ENCODE measurements at places on chromosomes 11 and 22. TPM values are rescaled to one million over a fixed set of nuclear protein-coding genes. Genes with fewer than 3 reads are reported as not detected.

IGLL1 gene
- not detected for total RNA-seq

MUC2 gene
- 0.08 TPM for total RNA-seq

GRCh38 chr11:3161309-3161708 is 3.8 kb downstream of the OSBPL5 start:
- H3K27ac ChIP-seq, result no peak overlapping the region
- H3K36me3 ChIP-seq, result no peaks in the 10 kb centered on the region
- H3K4me1 ChIP-seq, result peaks cover 43% of the 10 kb centered on the region
- DNase-seq, result no peak
- H3K27me3 ChIP-seq, result no peaks in the 10 kb centered on the region

MMP27 gene
- total RNA-seq, result not detected

GRCh38 chr11:64226507-64227051 is 505 bp downstream of the NUDT22 start:
- peaks cover 2% of the 10 kb centered on the region for H3K36me3 ChIP-seq
- DNase-seq, result no peak
- H3K27me3 ChIP-seq, result no peaks in the 10 kb centered on the region

GRCh38 chr22:37218771-37219411 is 6.6 kb upstream of the SSTR3 start:
- H3K27ac ChIP-seq, result no peak overlapping the region
- no peak for DNase-seq
- H3K36me3 ChIP-seq, result no peaks in the 10 kb centered on the region
- no peak overlapping the region for H3K4me3 ChIP-seq
- H3K27me3 ChIP-seq, result no peaks in the 10 kb centered on the region
- H3K4me1 ChIP-seq, result no peaks in the 10 kb centered on the region

DNA sequence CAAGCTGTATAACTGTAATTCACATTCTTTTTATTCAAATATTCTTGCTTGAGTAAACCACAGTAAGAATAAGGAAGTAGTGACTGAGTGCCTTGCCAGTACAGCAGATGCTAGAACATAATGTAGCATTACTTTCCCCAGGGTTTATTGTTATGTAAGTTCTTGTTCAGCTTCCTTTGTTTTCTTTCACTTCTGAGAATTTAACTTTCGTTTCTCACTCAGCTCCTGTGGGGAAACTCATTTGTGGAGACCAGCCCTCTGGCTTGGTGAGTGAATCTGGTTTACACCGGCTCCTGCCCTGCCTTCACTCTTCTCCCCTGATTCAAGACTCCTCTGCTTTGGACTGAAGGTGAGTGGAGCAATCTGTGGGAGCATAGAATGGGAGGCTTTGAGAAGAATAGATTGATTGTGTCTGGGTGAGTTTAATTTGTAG is at the start of gene TRIM22:
TRIM22 (plus strand) TSS at position 240 of the 433 bp plus-strand sequence. CDS start 6,443 bp downstream, outside the sequence.
- no peak within 1 kb of the TSS for H3K4me3 ChIP-seq
- no peaks in the 10 kb centered on the region for H3K36me3 ChIP-seq
- no peak within 1 kb of the TSS for H3K27ac ChIP-seq
- no peaks in the 10 kb centered on the region for H3K27me3 ChIP-seq
- DNase-seq, result no peak

GRCh38 chr22:27919942-27920755 is 1.1 kb upstream of the PITPNB start:
- H3K27me3 ChIP-seq, result no peaks in the 10 kb centered on the region
- no peak for DNase-seq
- peak overlapping the region; percentile 88 for H3K27ac ChIP-seq
- peaks cover 25% of the 10 kb centered on the region for H3K4me1 ChIP-seq
- H3K4me3 ChIP-seq, result peak overlapping the region; percentile 93
- H3K36me3 ChIP-seq, result peaks cover 6% of the 10 kb centered on the region

- DNase-seq, result no peak
- peaks cover 2% of the 10 kb centered on the region for H3K4me1 ChIP-seq
- H3K27me3 ChIP-seq, result no peaks in the 10 kb centered on the region
- H3K4me3 ChIP-seq, result no peak overlapping the region
Measured at GRCh38 chr11:64379817-64380709, 21.1 kb downstream of the RPS6KA4 start.

SHISA8 gene
- total RNA-seq, result 0.62 TPM

GRCh38 chr11:10597877-10598351 is 29.4 kb upstream of the LYVE1 start:
- no peak for DNase-seq
- no peak overlapping the region for H3K27ac ChIP-seq
- peaks cover 10% of the 10 kb centered on the region for H3K27me3 ChIP-seq
- H3K4me1 ChIP-seq, result no peaks in the 10 kb centered on the region
- no peaks in the 10 kb centered on the region for H3K36me3 ChIP-seq

GRCh38 chr22:38724926-38725571 is 19.3 kb downstream of the GTPBP1 start:
- no peak overlapping the region for H3K4me3 ChIP-seq
- peaks cover 7% of the 10 kb centered on the region for H3K36me3 ChIP-seq
- DNase-seq, result no peak
- no peak overlapping the region for H3K27ac ChIP-seq

SERHL2 gene
- 1.6 TPM for total RNA-seq

GRCh38 chr11:19345848-19346681 is 105.3 kb upstream of the E2F8 start:
- no peaks in the 10 kb centered on the region for H3K36me3 ChIP-seq
- H3K27me3 ChIP-seq, result peaks cover 60% of the 10 kb centered on the region
- no peaks in the 10 kb centered on the region for H3K4me1 ChIP-seq
- no peak overlapping the region for H3K4me3 ChIP-seq
- no peak overlapping the region for H3K27ac ChIP-seq
- DNase-seq, result no peak

DNA sequence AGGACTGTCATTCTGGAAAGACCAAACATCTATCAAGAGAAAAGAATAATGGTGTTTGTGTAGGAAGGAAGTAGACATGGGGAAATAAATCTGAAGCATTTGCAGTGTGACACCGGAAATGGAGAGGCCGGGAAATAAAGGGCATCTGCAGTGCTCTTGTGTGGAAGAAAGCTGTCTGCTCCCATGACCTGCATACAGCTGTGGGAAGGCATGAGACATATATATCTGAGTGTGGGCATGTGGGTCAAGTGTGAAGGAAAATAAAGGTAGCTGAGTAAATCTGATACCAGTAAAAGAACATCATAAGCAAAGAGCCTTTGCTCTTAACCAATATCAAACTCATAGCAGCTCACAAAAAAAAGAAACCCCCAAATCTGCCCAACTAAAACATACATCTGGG is 72.1 kb upstream of the OR5AK2 start:
- H3K27ac ChIP-seq, result no peak overlapping the region
- DNase-seq, result no peak
- H3K4me3 ChIP-seq, result no peak overlapping the region
- no peaks in the 10 kb centered on the region for H3K27me3 ChIP-seq
- no peaks in the 10 kb centered on the region for H3K4me1 ChIP-seq
- H3K36me3 ChIP-seq, result no peaks in the 10 kb centered on the region

NNMT gene
- 1.7 TPM for total RNA-seq

ABCG4 gene
- 0.39 TPM for total RNA-seq

GRCh38 chr22:42855211-42855610 is 1.9 kb downstream of the ARFGAP3 start:
- no peak overlapping the region for H3K4me3 ChIP-seq
- peaks cover 6% of the 10 kb centered on the region for H3K4me1 ChIP-seq
- no peaks in the 10 kb centered on the region for H3K27me3 ChIP-seq
- no peak for DNase-seq
- no peaks in the 10 kb centered on the region for H3K36me3 ChIP-seq

DNAJB7 gene
- not detected for total RNA-seq

DNA sequence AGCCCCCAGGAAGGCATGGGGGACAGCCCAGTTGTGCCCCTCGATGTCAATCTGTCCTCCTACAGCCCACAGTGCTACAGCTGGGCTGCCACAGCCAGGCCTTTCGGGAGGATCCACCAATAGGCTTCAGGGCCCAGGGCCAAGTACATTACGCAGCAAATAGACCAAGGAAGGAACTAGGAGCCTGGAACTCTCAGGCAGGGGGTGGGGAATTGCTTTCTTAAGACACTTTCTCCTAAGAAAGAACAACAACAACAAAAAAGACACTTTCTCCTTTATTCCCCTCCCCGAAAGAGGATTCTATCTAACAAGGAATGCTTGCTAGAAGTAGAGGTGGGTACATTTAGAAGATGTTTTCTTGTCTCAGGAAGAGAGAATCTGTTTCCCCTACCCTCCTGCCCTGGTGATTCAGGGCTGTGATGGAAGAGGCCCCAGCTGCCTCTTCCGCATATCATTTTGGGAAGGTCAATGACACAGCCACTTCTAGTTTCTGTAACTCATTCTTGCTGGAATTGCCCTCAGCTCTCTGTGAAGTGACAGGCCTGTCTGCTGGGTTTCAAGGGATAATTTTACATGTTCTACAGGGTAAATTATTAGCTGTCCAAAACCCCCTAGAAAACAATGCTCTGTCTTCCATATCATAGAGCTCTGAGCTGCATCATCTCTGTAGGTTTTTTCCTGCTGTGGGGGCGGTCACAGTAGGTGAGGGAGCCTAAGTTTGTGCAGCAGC is 6.0 kb upstream of the MALAT1 start:
- peaks cover 89% of the 10 kb centered on the region for H3K4me1 ChIP-seq
- no peak for DNase-seq
- no peaks in the 10 kb centered on the region for H3K36me3 ChIP-seq
- H3K27ac ChIP-seq, result peak overlapping the region; percentile 100

GRCh38 chr11:70381872-70382861 is 16.2 kb upstream of the CTTN start:
- H3K36me3 ChIP-seq, result peaks cover 32% of the 10 kb centered on the region
- H3K4me3 ChIP-seq, result no peak overlapping the region
- H3K27ac ChIP-seq, result 0 out of 2 replicates have a peak overlapping the region, but pooled peaks have one; percentile 12
- no peaks in the 10 kb centered on the region for H3K4me1 ChIP-seq
- no peak for DNase-seq

NCAM1 gene
- total RNA-seq, result 0.18 TPM

DNA sequence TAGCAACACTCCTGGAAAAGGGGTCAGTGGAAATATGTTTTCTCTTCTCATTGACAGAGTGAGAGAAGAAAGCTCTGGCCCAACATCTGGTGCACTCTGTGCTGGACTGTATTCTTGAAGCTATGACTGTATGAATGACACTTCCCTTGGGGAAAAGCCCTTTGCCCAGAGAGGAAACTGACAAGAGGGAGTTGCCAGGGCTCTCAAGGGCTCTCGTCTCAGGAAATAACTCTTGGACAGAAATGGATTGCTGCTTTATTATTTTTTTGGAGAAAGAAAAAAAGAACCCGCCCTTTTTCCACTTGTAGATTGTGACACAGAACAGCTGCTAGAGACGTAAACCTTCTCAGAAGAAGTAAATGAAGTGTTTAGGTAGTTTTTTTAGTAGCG is 11.4 kb downstream of the ETS1 start:
- no peaks in the 10 kb centered on the region for H3K36me3 ChIP-seq
- no peak for DNase-seq
- no peaks in the 10 kb centered on the region for H3K4me1 ChIP-seq
- H3K27ac ChIP-seq, result no peak overlapping the region

DNA sequence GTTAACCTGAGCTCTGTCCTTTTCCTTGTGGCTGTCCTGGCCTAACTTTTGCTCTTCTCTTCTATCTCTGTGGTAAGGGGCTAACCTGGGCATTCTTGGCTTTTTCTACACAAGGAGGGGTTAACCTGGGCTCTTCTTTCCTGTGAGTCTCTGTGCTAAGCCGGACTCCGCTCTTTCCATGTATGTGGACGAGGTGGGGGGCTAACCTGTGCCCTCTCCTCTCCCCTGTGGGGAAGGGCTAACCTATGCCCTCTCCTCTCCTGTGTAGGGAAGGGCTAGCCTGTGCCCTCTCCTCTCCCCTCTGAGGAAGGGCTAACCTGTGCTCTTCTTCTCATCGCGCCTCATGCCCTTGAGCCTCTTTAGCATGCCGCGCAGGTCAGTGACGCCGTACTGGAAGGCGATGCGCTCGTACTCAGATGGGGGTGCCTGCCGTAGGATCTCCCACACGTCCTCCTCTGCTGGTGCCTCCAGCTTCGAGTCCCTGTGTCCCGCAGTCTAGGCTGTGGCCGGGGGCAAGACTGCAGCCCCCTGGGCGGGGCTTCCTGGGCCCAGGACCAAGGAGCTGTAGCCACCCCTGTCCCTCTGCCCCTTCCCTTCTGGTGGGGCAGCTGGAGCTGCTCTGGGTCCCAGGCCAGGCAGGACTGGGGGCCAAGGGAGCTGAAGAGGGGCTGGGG is 6.5 kb downstream of the MYBPC3 start:
- no peaks in the 10 kb centered on the region for H3K36me3 ChIP-seq
- no peak overlapping the region for H3K27ac ChIP-seq
- no peak for DNase-seq
- no peaks in the 10 kb centered on the region for H3K4me1 ChIP-seq

CFAP300 gene
- total RNA-seq, result 6.4 TPM

TPBGL gene
- 0.54 TPM for total RNA-seq
